Gastroesophageal sphincter (tissue), 4 donors: ENCODE measurements at places on chromosomes 1 and 21. TPM values are rescaled to one million over a fixed set of nuclear protein-coding genes. Genes with fewer than 3 reads are reported as not detected.

Gene FOXO6
- 1.9 TPM for total RNA-seq

Gene TCHH
- total RNA-seq, result 0.05 TPM

Gene NPPB
- not detected for total RNA-seq

Gene UBL4B
- total RNA-seq, result 0.27 TPM

Gene C1QTNF12
- total RNA-seq, result 1.8 TPM

Gene SPRR2E
- total RNA-seq, result 13.5 TPM

Gene RNU1-1
- under 0.01 TPM for total RNA-seq

Gene TENT5C
- total RNA-seq, result 2.7 TPM

Gene FCMR
- total RNA-seq, result not detected

Gene FAM131C
- total RNA-seq, result not detected

Gene BNIPL
- 6.1 TPM for total RNA-seq

Gene GLMN
- 19.1 TPM for total RNA-seq

- ATAC-seq, result no peak
These were observed 10.7 kb downstream of the PCAT6 start for GRCh38 chr1:202821467-202821866.

- no peak for ATAC-seq
These were observed 115.5 kb downstream of the DHRS3 start for GRCh38 chr1:12502336-12503109.

DNA sequence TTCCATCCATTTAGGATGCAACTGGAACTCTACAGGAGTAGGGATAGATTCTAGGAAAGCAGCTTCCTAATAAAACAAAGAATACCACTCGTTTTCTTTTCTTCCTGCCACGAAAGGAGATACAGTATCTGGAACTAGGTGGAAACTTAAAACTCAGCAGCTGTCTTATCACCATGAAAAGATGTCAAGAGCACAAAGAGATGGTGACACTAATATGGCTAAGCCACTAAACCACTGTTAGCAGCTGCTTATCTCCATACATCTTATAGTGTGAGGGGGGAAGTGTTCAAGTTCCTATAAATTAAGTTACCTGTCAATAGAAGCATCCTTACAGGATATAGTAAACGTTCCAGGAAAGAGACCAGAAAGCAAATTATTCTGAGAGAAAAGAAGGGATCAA lies 162.5 kb downstream of the TYW3 start:
- ATAC-seq, result no peak

DNA sequence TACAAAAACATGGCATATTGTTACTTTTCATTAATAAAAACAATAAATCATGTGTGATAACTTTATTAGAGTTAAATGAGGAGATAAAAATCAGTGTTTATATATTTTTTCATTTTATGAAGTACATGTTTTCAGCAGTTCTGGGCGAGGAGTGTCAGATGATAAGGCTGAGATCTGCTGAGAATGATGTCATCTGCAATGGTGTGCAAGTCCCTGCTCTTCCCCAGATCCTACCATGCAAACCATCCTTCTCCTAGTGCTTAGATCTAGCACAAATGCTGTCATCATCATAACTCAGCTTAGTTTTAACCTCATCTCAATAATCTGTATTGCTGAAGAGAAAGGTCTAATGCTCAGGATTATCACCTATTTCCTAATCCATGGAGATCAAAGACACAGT lies 214.4 kb upstream of the DAB1 start:
- no peak for ATAC-seq

DNA sequence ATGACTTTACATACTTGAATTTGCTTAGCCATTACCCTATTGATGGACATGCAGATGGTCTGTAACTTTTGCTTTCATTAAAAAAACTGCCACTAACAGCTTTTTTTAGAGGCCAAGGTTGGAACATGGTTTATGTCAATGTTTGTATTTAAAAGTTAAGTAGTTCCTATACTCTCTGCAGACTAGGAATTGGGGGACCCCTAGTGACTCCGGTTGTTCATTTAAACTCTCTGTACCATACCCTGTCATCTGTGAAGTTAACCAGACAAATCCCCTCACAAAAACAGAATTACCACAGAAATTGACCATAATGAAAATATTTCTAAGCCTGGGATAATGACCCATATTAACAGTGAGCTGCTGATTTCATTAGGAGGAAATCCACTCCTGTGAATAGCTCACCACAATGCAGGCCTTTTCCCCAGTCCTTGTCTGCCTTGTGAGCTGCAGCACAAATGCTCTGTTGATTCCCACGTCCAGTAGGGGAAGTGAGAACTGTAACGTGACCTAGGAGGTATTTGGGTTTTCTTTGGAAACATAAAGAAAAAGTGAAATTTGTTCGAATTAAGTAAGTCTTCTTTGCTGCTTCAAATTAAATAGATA lies 30.2 kb upstream of the CD101 start:
- no peak for ATAC-seq

DNA sequence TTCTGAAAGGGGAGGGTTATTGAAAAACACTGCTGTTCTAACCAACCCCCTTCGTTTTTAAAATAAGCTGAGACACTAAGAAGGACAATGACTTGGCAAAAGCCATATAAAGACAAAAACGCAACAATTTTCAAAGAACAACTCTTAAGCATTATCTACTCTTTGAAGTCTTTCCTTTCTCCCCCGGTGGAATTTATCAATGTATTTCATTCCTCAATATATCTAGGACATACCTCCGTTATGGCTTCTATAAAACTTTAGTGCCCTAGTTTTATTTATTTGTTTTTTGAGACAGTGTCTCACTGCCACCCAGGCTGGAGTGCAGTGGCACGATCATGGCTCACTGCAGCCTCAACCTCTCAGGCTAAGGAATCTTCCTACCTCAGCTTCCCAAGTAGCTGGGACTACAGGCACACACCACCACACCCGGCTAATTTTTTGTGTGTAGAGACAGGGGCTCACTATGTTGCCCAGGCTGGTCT lies 3.2 kb downstream of the NRDC start:
- ATAC-seq, result no peak

- ATAC-seq, result no peak
These were observed 250.9 kb upstream of the DAB1 start for GRCh38 chr1:57674801-57675200.

GRCh38 chr1:210264496-210265380 lies 32.1 kb downstream of the SERTAD4 start:
- ATAC-seq, result no peak

GRCh38 chr1:116498789-116499628 lies 71.8 kb downstream of the CD58 start:
- peak; percentile 49 for ATAC-seq

GRCh38 chr1:72579629-72580028 lies 297.3 kb upstream of the NEGR1 start:
- ATAC-seq, result no peak

- ATAC-seq, result no peak
These were observed 6.8 kb upstream of the VAMP4 start for GRCh38 chr1:171748651-171749050.

DNA sequence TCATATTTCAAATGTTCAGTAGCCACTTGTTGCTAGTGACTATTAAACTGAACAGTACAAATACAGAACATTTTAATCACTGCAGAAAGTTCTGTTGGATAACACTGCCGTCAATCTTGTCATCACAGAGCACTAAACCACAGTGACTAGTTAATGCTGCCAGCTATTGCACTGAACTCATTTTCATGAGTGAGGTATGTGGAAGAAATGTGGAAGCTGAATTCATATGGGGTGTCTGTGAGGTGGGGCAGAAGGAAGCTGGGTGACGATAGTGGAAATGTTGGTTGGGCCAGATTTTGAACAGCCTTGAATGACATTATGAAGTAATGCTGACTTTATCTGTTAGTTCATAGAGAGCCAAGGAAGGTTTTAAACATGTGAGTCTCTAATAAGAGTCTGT lies 49.6 kb downstream of the OSBPL9 start:
- ATAC-seq, result peak; percentile 85

- ATAC-seq, result no peak
These were observed 16.1 kb downstream of the USP1 start for GRCh38 chr1:62452951-62453350.

GRCh38 chr1:229674042-229674441 lies 48.0 kb downstream of the URB2 start:
- no peak for ATAC-seq

DNA sequence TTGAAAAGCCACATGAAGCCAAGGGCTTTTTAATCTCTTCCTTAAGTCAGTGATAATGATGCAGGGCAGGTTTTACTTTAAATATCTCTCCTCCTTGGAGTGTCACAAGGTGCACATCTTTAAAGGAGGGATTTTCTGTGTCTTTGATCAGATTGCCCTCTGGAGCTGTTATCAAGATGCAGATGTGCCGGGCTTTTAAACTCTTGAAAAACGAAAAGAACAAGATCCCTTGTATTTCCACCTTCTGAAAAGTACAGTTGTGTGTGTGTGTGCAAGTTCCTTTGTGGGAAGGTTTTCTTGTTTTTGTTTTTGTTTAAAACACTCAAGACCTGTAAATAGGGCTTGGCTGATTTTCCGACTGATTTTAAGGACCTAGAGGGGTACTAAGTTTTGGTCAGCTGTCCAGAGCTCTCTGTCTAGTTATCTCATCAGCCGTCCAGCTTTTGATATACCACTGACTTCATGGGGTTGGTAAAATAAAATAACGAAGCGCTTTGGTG lies 1.6 kb downstream of the MARK1 start:
- no peak for ATAC-seq

GRCh38 chr21:37071561-37072273 lies 1.2 kb downstream of the PIGP start:
- peak; percentile 57 for ATAC-seq

- ATAC-seq, result no peak
These were observed 69.7 kb downstream of the CD46 start for GRCh38 chr1:207821464-207822045.

- ATAC-seq, result no peak
These were observed 2.7 kb downstream of the IL10RB start for GRCh38 chr21:33268737-33269441.

- peak; percentile 34 for ATAC-seq
These were observed 367 bp downstream of the WNT2B start for GRCh38 chr1:112509005-112509659.

GRCh38 chr1:14791654-14792053 lies 193.2 kb downstream of the KAZN start:
- ATAC-seq, result no peak

GRCh38 chr1:242692988-242693387 lies 168.5 kb upstream of the PLD5 start:
- ATAC-seq, result no peak

- ATAC-seq, result no peak
These were observed 15.6 kb downstream of the GBP5 start for GRCh38 chr1:89257041-89257440.

DNA sequence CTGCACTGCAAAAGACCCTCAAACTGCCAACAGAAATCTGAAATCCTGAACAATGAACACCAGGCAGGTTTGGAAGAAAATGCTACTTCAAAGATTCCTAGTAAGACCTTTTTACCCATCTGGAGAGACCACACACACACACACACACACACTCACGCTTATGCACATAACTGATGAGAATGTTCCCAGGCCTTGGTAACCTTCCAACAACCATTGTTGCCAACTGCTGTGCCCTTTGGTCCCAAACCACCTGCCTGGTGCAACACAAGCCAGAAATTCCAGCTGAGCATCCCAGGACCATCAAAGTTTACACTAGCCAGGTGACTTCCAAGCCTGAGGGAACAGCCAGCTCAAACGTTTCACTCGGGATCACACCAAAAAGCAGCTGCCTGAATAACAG lies 56.9 kb downstream of the SEC16B start:
- no peak for ATAC-seq

DNA sequence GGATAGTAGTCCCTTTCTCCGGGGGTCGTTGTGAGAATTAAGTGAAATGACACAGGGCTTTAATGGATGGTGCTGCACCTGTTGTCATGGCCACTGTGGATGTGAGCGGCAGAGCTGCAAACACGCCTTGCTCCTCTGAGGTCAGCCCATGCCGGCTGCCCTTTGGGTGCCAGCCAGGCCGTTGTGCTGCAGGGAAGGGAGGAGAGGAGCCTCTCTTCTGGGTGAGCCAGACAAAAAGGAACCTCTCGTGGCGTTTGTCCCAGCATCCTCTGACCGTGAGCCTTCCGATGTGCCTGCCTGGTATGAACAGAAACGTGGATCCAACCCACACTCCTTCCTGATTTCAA lies 383.0 kb upstream of the VAMP3 start:
- ATAC-seq, result no peak

- peak; percentile 26 for ATAC-seq
These were observed 74.1 kb downstream of the CD46 start for GRCh38 chr1:207825719-207826556.

GRCh38 chr1:219917851-219918466 lies 10.4 kb downstream of the SLC30A10 start:
- ATAC-seq, result no peak
